ENCODE measurements at places on chromosomes 2 and 18.
A peak's percentile ranks its signal among the peaks of the same experiment; 100 is the strongest.

GRCh38 chr2:205727174-205727573 lies 44.9 kb downstream of the NRP2 start:
- no peak for DNase-seq

DNA sequence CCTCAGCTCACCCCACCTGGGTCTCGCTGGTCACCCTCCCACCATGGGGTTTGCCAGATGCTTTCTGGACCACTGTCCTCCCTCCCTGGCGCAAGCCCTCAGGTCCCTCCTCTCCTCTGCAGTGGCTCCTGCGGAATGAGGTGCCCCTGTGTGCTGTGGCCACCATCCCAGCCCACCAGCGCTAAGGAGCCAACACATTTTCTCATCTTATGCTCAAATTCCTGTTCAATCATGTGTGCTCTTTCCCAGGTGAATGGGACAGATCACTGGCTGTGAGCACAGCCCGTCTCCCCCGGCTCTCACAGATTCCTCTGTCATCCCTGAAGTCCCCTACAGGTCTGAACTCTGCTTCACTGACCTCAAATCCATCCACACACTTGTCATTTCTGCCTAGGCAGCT lies 15.2 kb upstream of the CCDC74B start:
- DNase-seq = no peak

GRCh38 chr18:75477900-75478299 lies 50.4 kb upstream of the SMIM21 start:
- DNase-seq = no peak

DNA sequence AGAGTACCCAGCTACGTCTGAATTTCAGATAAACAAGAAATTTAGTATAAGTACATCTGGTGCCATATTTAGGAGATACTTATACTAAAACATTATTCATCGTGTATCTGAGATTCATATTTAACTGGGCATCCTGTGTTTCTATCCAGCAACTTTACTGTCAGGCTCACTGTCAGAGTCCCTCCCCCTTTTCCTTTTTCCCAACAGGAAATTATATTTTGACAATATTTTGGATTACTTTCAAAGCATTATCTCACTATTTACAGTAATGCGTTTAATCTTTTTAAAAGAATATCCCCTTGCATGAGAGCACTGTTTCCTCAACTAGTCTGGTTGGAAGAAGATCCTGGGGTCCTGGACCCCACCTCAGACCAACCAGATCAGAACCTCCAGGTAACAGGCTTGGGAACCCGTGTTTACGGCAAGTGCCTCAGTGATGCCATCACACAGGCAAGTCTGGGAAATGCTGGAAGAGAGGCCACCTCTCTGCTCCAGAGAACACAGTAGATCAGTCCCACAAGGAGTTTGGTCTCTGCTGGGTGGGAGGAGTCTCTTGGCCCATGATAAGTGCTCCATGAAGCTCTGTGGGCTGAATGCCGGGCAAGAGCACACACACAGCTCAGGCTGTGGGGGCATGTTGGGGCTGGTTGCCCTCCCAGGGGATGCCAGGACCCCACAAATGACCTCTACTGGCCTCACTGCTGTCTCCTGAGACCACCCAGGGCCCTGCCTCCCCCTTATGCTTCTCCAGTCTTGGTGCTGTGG lies 84.2 kb upstream of the UXS1 start:
- no peak for DNase-seq

- peak; percentile 89 for DNase-seq
These were observed 1.5 kb downstream of the RPRM start for GRCh38 chr2:153476816-153477635.

DNA sequence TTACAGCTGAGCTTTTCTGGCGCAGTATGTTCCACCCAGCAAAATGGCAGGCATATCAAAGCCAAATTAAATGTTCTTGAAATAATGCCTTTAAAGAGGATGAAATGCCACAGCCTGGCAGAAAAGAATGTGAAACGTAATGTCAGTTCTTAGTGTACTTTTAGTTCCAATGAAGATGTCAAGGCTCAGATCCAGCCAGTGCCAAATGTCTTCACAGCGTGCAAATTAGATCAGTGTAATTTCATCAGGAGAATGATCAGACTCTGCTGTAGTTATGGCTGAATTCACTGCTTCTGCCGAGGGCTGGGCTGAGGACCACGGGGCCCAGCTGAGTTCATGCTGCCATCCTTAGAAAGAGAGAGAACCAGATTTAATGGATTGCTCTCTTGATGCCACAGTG lies 78.7 kb upstream of the ITGA4 start:
- no peak for DNase-seq

DNA sequence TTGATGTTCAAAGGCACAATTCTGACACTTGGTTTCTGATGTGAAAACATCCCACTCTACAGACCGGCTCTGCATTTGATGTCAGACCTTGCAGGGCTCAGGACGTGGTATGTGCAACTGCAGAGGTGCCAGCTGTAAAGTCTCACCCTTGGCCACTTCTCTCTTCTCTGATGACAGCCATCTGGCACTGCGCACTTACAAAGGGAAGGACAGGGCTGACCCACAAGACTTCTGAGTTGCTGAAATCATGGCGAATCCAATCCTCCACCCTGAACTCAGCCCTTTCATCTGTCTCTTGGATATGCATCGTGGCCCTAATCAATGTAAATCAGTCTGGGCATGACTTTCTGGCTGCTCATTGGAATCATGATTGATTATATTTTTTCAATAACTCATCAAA lies 82.5 kb downstream of the SEPTIN10 start:
- DNase-seq = peak; percentile 21

- DNase-seq = peak; percentile 38
These were observed 31.4 kb downstream of the CAPN13 start for GRCh38 chr2:30775833-30776232.

DNA sequence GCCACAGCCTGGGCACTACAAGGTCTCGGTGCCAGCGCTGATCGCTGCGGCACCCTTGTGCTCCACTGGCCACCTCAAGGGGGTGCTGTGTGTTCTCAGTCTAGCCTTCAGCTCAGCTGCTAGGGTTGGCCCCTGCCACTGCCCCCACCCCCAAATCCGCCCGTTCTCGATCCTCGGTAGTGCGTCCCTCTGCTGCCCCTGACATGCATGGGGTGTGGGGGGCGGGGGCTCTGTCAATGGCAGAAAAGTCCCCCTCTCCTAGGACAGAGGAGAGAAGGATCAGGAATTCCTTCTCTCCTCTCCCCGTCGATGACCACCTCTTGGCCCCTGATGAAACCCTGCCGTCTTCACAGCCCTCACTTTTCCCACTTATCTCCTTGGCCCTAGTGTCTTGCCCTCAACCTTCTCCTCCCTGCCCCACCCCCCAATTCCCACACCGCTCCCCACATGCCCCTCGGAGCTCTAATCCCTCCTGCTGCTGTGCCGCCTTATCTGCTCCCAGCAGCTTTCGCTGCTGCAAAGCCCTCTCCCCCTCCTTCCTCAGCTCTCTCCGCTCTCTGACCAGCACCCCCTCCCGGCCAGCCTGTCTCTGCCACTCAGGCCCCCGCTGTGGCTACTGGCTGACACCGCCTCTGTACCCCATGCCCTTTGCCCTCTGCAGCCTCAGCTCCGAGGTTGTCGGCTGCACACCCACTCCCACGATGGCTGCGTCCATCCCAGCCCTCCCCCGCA lies 4.3 kb upstream of the ASIC4 start:
- DNase-seq = peak; percentile 93

DNA sequence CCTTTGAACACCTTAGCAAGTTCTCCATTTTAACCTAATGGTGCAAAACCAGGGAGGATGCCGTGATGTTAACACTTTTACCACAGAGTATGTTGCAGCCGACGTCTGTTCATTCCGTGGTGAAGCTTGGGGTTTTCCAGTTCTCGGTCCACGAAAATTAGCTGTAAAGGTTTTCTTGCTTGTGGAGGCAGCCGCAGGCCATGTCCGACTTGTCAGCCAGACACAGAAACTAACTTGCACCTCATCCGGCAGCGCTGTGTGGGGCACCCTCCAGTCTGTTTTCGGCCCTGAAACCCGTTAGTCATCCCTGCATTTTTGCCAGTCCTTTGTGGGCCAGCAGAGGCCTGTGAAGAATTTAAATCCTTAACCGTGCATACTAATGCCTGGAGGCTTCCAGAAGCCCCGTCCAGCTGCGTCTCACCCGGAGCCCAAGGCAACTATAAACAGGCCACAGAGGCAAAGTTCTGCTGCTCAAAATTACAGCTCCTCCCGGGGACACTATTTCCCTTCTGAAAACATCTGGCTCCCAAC lies 70.6 kb downstream of the SH3YL1 start:
- DNase-seq = no peak

GRCh38 chr2:178363252-178363651 lies 87.7 kb downstream of the PRKRA start:
- no peak for DNase-seq

DNA sequence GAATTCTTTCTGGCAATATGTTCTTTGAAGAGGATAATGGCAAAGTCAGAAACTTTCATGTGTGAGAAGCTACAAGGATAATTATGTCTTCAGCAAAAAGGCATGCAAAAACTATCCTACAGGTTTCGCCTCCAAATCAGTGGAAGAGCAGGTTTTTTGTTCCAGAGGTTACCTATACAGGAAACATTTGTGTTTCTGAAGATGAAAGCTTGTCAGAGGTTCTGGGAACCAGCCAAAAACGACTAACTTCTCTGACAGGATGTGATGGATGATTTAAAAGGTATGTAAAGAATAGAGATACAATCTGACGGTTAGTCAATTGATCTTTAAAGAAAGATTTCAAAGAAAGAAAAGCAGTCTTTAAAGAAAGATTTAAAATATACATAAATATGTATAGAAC lies 37.6 kb downstream of the RND3 start:
- no peak for DNase-seq

DNA sequence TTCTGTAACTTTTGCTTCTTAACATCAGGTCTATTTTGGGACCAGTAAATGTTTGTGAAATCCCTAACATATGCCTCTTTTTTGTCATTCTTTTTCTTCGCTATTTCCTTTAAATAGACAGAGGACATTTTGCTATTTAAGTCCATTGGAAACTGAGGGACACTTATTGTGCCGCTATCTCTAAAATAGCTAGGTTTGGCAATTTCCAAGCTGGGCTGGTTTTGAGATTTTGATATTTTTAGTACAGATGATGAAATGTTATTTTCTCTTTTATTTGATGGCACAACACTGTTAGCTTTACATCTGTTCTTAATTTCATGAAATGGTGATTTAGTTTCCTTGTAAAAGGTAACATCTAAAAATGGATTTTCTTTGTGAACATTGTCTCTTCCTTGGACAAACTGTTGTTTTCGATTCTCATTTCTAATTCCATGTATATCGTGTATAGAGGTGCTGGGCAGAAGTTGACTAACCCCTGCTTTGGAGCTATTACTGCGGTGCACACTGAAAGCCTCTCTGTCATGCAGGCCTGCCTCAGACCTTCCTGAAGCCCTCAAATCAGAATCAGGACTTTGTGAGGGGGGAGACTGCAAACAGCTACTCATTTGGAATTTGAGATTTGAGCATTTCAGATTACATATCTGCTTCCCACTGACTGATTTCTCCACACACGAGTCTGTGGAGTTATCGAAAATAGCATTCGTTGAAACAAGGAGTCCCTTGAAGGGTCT lies 594 bp downstream of the RAD51AP2 start:
- no peak for DNase-seq

- DNase-seq = no peak
These were observed 119.1 kb downstream of the CCDC74A start for GRCh38 chr2:131646669-131647297.

GRCh38 chr2:47178341-47178740 lies 23.2 kb upstream of the STPG4 start:
- no peak for DNase-seq

- DNase-seq = no peak
These were observed 15.3 kb upstream of the SELENOI start for GRCh38 chr2:26330604-26331003.

- no peak for DNase-seq
These were observed 204.4 kb downstream of the SRBD1 start for GRCh38 chr2:45406621-45407020.

GRCh38 chr2:30040147-30040546 lies 106.7 kb upstream of the YPEL5 start:
- DNase-seq = no peak

GRCh38 chr2:241391892-241392665 lies 36.0 kb downstream of the FARP2 start:
- peak; percentile 76 for DNase-seq

DNA sequence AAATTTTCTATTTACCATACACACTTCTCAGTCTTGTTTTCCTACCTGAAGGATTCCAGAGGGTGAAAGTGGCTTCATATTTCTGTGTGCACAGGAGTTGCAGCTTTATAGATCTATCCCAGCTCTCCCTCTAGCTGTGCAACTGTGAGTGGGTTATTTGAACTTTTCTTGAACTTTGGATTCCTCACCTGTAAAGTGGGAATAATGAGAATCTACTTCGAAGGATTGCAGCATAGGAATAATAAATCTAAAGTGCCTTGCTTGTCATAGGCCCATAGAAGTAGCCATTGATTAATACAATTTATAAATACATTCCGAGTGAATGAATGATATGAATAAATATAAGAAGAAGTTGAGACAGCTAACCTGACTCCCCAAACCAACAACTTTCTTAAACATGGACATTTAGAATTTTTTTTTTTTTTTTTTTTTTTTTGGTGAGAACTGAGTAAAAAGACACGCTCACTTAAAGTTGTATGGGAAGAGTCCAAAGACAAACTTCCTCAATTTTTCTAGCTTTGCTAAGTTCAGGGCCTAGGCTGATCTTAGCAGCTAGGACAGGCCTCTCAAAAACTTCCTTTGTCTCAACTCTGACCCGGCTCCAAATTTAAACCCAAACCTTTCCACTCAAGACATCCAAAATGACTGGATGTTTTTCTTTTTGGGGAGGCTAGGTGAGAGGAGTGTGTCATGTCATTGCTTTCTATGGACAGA lies 203.3 kb upstream of the FBXO11 start:
- no peak for DNase-seq

DNA sequence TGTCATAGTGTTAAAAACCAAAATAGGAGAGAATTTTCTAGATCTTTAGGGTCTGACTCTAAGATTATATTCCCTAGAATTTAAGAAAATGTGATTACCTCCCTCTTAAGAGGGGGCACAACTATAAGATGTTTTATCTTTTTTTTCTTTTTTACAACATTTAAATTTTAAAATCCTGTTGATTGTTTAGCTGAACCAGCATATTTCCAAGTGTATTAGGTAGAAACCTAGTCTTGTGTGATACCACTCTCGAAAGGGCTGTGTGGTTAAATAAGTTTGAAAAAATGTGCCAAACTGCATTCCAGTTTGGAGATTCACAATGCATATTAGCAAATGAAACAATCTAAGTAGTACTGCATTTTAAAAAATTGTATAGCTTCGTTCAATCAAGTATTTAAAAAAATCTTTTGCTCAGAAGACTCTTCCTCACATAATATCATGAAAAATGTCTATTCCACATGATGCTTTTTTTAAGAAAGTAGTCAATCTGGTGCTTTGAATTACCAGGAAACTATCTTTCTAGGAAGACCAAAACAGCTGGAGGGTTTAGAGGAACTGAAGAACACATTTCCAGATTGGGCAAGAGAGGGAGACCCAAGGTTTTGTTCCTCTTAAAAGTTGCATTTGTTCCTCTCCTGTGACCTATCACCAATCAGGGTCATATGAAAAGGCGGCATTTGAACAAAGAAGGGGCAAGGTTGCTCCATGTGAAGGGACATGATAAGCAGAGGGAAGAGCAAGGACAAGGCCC lies 98.8 kb downstream of the DPP4 start:
- no peak for DNase-seq

- no peak for DNase-seq
These were observed 74.7 kb downstream of the MERTK start for GRCh38 chr2:111972955-111973565.

Data from endodermal cell (in vitro differentiated cells).